Aorta (tissue), 5 donors: ENCODE measurements at places on chromosomes 3 and 15. TPM values are rescaled to one million over a fixed set of nuclear protein-coding genes. Genes with fewer than 3 reads are reported as not detected.

- H3K4me1 ChIP-seq = peaks cover 11% of the 10 kb centered on the region
- H3K4me3 ChIP-seq = no peak overlapping the region
- H3K27me3 ChIP-seq = no peaks in the 10 kb centered on the region
- no peaks in the 10 kb centered on the region for H3K36me3 ChIP-seq
These were observed 23.8 kb downstream of the CTNNB1 start for GRCh38 chr3:41223078-41223477.

GRCh38 chr15:63763476-63764123 is 70.1 kb downstream of the HERC1 start:
- no peak for DNase-seq
- no peak overlapping the region for H3K4me3 ChIP-seq
- no peak overlapping the region for H3K27ac ChIP-seq
- H3K27me3 ChIP-seq = no peaks in the 10 kb centered on the region
- no peaks in the 10 kb centered on the region for H3K36me3 ChIP-seq

- no peak for DNase-seq
- no peak overlapping the region for H3K4me3 ChIP-seq
- H3K36me3 ChIP-seq = no peaks in the 10 kb centered on the region
- H3K27ac ChIP-seq = no peak overlapping the region
- no peaks in the 10 kb centered on the region for H3K4me1 ChIP-seq
These were observed 132.8 kb upstream of the SLC24A5 start for GRCh38 chr15:47987908-47988532.

GRCh38 chr3:176951144-176951543 is 246.1 kb downstream of the TBL1XR1 start:
- no peaks in the 10 kb centered on the region for H3K36me3 ChIP-seq
- H3K4me3 ChIP-seq = no peak overlapping the region
- H3K27ac ChIP-seq = peak overlapping the region; percentile 62
- no peaks in the 10 kb centered on the region for H3K27me3 ChIP-seq
- peaks cover 7% of the 10 kb centered on the region for H3K4me1 ChIP-seq

GRCh38 chr15:53759411-53759931 is at the start of gene WDR72:
WDR72 (minus strand) TSS chr15:53759663; CDS start chr15:53733149, 26,514 bp downstream.
- H3K27ac ChIP-seq = no peak within 1 kb of the TSS
- H3K36me3 ChIP-seq = no peaks in the 10 kb centered on the region
- peak within 1 kb of the TSS; percentile 52 for H3K4me3 ChIP-seq
- no peaks in the 10 kb centered on the region for H3K27me3 ChIP-seq
- no peaks in the 10 kb centered on the region for H3K4me1 ChIP-seq
- DNase-seq = no peak

DNA sequence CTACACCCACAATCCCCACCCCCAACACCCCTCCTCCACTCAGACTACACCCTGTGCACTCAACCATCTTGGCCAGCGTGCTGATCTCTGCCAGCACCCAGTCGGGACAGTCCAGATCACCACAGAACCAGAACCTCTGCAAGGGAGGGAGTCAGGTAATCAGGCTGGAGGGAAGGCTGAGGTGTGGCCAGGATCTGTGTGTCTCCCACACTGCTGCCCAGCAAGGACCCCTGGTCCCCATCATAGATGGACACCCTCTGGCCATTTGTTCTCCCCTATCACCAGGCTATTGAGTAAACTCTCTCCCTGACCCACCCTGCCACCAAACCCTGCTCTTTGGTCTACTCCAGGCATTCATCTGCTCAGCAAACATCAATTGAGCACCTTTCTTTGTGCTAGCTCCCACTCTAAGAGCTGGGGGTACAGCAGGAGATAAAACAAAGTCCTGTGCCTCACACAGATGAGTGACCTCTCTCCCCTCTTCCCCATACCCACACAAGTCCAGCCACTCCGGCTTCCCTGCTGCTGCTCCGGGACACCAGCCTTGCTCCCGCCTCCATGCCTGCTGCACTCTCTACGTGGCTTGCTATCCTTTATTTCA is 134.8 kb downstream of the TBC1D2B start:
- no peak overlapping the region for H3K4me3 ChIP-seq
- no peaks in the 10 kb centered on the region for H3K27me3 ChIP-seq
- H3K36me3 ChIP-seq = no peaks in the 10 kb centered on the region
- no peak overlapping the region for H3K27ac ChIP-seq
- no peak for DNase-seq

GRCh38 chr3:113274425-113275257 is 63.3 kb downstream of the BOC start:
- H3K36me3 ChIP-seq = no peaks in the 10 kb centered on the region
- no peak overlapping the region for H3K4me3 ChIP-seq
- no peaks in the 10 kb centered on the region for H3K4me1 ChIP-seq
- no peak overlapping the region for H3K27ac ChIP-seq
- DNase-seq = no peak

DNA sequence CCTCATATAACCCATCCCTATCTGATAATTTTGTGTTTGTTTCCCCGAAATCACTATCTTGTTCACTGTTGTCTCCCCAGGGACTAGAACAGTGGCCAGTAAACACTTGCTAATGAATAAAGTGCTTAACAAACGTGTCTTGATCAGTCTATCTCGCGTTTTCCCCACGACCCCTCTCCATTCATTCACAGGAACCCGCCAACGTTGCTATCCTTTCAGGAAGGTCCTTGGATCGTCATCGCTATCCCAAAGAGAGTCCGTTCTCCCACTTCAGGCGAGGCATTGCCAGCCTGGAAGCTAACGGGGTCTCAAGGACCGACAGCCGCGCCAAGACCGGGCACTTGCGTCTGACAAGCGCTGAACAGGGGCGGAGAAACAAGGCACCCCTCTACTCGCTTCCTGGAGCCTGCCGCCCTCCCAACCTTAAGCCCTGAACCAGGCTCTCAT is 344 bp downstream of the LINS1 start:
- no peak for DNase-seq
- H3K36me3 ChIP-seq = no peaks in the 10 kb centered on the region
- no peaks in the 10 kb centered on the region for H3K4me1 ChIP-seq
- H3K4me3 ChIP-seq = peak overlapping the region; percentile 30

- no peaks in the 10 kb centered on the region for H3K27me3 ChIP-seq
- H3K4me1 ChIP-seq = peaks cover 10% of the 10 kb centered on the region
- no peaks in the 10 kb centered on the region for H3K36me3 ChIP-seq
- H3K27ac ChIP-seq = no peak overlapping the region
- H3K4me3 ChIP-seq = no peak overlapping the region
These were observed 46.8 kb downstream of the PIK3CA start for GRCh38 chr3:179194931-179195330.

DNA sequence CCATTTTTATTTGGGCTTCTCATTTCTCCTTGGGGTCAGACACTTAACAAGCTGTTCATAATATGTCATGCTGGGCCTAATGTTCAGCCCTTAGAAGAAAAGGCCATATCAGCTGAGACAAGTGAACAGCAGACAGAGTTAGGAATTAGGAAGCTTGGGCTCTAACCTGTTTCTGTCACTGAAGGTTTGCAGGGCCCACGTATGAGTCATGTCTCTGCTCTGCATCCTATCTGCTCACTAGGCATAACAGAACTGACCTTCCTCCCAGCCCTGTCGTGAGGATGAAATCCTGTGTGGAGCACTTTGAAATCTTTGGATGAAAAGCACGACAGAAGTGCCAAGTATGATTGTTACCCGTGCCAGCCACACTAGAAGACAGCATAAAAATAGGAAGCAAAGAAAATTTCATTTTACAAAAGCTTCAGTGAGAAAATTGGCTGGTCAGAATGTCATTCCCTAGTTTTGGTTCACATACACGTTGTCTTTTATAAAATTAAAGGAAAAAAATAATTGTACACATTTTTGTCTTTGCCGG is 26.5 kb upstream of the CD47 start:
- H3K4me3 ChIP-seq = no peak overlapping the region
- H3K27ac ChIP-seq = no peak overlapping the region
- H3K27me3 ChIP-seq = no peaks in the 10 kb centered on the region
- no peak for DNase-seq
- no peaks in the 10 kb centered on the region for H3K36me3 ChIP-seq

- no peak for DNase-seq
- H3K4me3 ChIP-seq = no peak overlapping the region
- H3K27ac ChIP-seq = no peak overlapping the region
- H3K4me1 ChIP-seq = no peaks in the 10 kb centered on the region
- H3K27me3 ChIP-seq = no peaks in the 10 kb centered on the region
These were observed 44.3 kb downstream of the SLCO3A1 start for GRCh38 chr15:91897585-91898372.

DNA sequence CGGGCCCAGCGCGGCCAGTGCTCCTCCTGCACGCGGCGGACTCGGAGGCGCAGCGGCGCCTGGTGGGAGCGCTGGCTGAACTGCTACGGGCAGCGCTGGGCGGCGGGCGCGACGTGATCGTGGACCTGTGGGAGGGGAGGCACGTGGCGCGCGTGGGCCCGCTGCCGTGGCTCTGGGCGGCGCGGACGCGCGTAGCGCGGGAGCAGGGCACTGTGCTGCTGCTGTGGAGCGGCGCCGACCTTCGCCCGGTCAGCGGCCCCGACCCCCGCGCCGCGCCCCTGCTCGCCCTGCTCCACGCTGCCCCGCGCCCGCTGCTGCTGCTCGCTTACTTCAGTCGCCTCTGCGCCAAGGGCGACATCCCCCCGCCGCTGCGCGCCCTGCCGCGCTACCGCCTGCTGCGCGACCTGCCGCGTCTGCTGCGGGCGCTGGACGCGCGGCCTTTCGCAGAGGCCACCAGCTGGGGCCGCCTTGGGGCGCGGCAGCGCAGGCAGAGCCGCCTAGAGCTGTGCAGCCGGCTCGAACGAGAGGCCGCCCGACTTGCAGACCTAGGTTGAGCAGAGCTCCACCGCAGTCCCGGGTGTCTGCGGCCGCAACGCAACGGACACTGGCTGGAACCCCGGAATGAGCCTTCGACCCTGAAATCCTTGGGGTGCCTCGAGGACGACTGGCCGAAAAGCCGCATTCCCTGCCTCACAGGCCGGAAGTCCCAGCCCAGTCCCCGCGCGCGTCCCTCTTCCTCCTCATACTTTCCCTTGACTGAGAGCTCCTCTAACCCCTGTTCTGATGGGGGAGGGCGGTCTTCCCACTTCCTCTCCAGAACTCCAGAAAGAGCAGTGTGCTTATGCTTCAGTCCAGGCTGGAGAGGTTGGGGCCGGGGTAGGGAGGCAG is 1.4 kb upstream of the IL17RC start:
- H3K27ac ChIP-seq = peak overlapping the region; percentile 81
- peak overlapping the region; percentile 52 for H3K4me3 ChIP-seq
- peak; percentile 90 for DNase-seq
- no peaks in the 10 kb centered on the region for H3K4me1 ChIP-seq
- H3K27me3 ChIP-seq = no peaks in the 10 kb centered on the region

- H3K27ac ChIP-seq = no peak overlapping the region
- DNase-seq = no peak
- no peaks in the 10 kb centered on the region for H3K4me1 ChIP-seq
- no peaks in the 10 kb centered on the region for H3K36me3 ChIP-seq
- H3K27me3 ChIP-seq = no peaks in the 10 kb centered on the region
- no peak overlapping the region for H3K4me3 ChIP-seq
These were observed 88.1 kb downstream of the DCUN1D1 start for GRCh38 chr3:182892226-182892625.

DNA sequence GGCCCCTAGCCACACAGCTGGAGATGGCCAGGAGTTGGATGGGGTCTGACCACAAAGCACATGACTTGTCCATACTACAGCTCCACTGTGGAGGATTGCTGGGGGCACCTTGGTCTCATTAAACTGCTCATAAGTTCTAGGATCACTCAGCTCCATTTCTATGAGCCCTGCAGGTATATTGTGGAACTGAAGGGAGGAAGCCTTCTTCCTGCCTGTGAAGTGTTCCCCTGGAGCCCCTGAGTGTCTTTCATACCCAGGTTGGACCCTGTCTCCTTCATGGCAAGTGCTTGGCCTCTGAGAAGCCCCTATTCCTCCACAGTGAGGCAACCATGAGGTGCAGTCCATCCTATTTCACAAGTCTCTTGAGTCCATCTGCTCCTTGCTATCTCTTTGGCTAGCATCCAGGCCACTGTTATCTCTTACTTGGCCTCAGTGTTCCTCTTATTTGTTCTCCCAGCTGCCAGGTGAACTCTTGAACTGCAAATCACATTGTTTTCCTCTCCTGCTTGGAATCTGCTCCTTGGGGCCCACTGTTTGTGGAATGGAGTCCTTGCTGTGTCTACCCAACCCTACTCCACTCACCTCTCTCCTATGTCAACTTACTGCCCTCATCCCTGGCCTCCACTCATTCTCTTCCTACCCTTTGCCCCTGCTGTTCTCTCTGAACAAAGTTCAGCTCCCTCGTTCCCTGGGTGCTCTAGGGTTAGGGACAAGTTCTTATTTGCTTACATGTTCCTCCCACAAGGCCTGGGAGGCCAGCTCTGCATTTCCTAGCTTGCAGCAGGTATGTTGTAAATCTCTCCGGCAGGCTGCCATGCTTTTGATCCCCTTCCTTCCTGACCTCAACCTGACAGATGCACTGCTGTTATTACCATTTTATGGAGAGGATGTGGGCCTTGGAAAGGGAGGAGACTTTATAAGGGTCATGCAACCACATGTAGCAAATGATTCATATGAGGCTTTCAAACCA is 1.2 kb downstream of the ACOX2 start:
- H3K4me3 ChIP-seq = no peak overlapping the region
- no peaks in the 10 kb centered on the region for H3K36me3 ChIP-seq
- no peaks in the 10 kb centered on the region for H3K4me1 ChIP-seq
- H3K27me3 ChIP-seq = no peaks in the 10 kb centered on the region

GRCh38 chr3:189952272-189952671 is 168.4 kb downstream of the P3H2 start:
- H3K27me3 ChIP-seq = no peaks in the 10 kb centered on the region
- no peak overlapping the region for H3K4me3 ChIP-seq
- H3K36me3 ChIP-seq = no peaks in the 10 kb centered on the region

Gene UBXN7
- total RNA-seq = 57.1 TPM

GRCh38 chr15:72231833-72232478 is 966 bp upstream of the PKM start:
- H3K36me3 ChIP-seq = no peaks in the 10 kb centered on the region
- no peak for DNase-seq
- H3K4me3 ChIP-seq = peak overlapping the region; percentile 46

Gene SLC28A2
- not detected for total RNA-seq

DNA sequence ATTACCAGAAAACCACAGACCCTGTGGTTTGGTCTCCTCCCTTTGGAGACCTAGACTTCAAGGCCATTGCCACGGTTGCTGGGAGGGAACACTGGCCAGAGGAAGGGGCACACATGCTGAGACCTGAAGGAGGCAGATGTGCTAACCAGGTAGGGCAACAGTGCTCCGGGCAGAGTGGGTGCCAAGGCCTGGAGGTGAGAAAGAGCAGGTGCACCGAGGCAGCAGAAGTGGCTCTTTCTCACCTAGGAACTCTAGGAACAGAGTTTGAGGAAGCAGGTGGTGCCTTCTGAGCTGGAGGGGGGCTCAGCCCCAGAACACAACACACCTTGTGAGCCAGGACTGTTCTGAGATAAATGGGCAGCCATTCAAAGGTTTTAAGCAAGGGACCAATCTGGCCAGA is 106.1 kb downstream of the MEGF11 start:
- H3K27me3 ChIP-seq = no peaks in the 10 kb centered on the region
- H3K4me1 ChIP-seq = no peaks in the 10 kb centered on the region

Gene SKOR1
- 1.3 TPM for total RNA-seq

Gene MYH15
- 0.15 TPM for total RNA-seq
